NCI-H524 treated with DMSO at 0.1 percent for 48 hours (cell line): ENCODE measurements at places on chromosomes 4 and X.

GRCh38 chrX:132071254-132071653 lies 48.2 kb downstream of the STK26 start:
- no peak for DNase-seq

- DNase-seq, result peak; percentile 90
Observed at GRCh38 chr4:120659616-120660170, 262.8 kb downstream of the PRDM5 start.

- DNase-seq, result no peak
Observed at GRCh38 chr4:100948911-100949310, 398.4 kb downstream of the PPP3CA start.

DNA sequence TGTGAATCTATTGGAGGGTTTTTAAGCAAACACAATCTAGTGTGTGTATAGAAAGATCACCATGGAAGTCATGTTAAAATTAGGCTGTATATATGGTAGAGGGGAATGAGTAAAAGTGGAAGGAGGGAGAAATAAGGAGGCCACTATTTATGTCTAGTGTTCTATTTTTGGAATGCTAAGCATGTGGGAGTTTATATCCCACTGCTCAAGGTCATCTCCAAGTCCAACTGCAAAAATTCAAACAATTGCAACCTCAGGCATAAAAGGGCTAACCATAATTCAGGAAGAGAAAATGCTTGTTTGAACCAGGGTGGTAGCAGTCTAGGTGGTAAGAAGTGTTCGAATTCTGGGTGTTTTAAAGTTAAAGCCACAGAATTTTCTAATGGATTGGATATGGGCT lies 39.2 kb downstream of the SERPINA7 start:
- DNase-seq, result no peak

- no peak for DNase-seq
Observed at GRCh38 chr4:39825090-39825489, 127.2 kb downstream of the UBE2K start.

- no peak for DNase-seq
Observed at GRCh38 chr4:16438986-16439385, 212.7 kb upstream of the TAPT1 start.

GRCh38 chr4:33187035-33187434 lies 2466.9 kb downstream of the PCDH7 start:
- DNase-seq, result no peak

- DNase-seq, result no peak
Observed at GRCh38 chr4:105474099-105474518, 247 bp upstream of the PPA2 start.

DNA sequence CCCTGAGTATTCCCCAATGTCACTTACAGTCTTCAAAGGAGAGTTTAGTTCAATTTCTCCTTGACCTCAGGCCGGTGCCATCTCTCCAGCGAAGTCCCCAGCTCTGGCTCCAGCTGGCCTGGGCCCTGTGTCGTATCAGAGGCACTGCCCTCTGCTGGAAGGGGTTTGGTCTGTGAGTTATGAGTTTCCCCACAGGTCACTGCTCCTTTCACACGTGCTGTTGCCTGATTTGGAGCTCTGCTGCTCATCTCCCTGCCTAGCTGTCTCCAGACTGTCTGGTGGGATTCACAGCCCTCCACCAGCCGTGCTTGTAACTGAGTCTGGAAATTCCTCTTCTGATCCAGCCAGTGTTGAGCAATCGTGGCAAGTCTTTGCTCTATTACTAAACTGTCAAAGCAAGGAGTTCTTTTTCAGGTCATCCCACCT lies at the start of gene RAP2C:
Gene RAP2C (minus strand): TSS at position 105 of the 426 bp plus-strand sequence. CDS start 2,179 bp downstream, outside the sequence.
- DNase-seq, result peak; percentile 18

GRCh38 chrX:3598709-3599108 lies 114.7 kb downstream of the PRKX start:
- DNase-seq, result no peak

DNA sequence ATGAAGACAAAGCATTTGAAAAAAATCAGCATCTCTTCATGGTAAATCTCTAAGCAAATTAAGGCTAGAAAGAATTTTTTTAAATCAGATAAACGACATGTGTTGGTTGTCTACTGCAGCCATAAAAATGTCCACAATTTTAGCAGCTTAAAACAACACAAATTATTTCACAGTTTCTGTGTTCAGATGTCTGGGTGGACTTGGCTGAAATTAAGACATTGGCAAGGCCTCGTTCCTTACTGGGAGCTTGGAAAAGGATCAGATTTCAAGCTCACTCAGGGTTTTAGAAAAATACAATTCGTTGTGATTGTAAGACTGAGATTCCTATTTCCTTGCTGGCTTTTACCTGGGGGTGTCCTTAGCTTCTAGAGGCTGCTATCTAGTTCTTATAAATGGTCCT lies 1470.6 kb downstream of the PCDH19 start:
- DNase-seq, result no peak

DNA sequence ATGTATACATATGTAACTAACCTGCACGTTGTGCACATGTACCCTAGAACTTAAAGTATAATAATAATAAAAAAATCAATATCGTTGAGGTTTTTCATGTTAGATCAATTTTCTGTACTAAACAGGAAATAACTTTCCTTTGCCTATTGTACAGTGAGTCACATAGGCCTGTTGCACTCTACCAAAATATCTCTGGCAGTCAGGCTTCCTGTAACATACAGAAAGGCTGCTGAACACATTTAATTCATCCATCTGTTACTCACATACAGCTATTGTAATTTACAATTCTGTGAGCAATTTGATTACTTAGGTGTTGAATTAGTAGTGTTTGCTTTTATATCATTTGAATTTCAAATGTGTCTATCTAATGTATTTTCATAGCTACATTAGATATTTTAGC lies 427.8 kb downstream of the TMA16 start:
- DNase-seq, result no peak

- DNase-seq, result no peak
Observed at GRCh38 chr4:174423257-174423944, 98.9 kb downstream of the HPGD start.

DNA sequence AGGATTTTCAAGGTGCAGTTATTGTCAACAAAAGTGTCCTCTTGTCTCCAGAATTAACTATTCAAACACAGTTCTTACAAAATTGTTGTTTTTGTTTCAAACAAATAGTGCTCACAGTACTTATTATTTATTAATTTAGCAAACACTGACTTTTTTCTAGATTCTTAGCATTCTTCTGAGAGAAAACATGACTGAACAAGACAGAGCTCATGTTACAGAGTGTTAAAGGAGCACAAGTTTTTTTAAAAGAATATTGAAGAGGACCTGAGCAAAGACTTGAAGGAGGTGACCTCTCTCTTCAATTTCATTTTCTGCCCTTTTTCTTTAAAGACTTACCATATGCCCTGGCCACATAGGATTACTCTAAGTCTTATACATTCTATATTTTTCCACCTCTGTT lies 2220.3 kb upstream of the AGA start:
- no peak for DNase-seq

DNA sequence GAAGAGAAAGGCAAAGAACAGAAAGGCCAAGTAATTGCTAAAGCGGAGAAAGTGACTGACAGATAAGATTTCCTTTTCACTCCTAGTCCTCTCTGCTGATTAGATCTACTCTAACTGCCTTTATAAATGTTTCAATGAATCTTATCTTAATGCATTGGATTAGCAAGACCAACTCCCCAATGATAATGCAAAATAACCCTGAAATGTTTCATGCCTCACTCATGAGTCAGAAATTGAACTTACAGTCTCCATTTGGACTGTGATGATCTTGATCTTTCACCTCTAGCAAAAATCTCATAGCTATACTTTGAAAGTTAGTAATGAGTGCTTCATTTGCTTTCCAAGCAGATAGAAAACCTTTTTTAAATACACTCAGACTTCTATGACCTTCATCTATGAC lies 26.5 kb downstream of the SLC10A7 start:
- no peak for DNase-seq

DNA sequence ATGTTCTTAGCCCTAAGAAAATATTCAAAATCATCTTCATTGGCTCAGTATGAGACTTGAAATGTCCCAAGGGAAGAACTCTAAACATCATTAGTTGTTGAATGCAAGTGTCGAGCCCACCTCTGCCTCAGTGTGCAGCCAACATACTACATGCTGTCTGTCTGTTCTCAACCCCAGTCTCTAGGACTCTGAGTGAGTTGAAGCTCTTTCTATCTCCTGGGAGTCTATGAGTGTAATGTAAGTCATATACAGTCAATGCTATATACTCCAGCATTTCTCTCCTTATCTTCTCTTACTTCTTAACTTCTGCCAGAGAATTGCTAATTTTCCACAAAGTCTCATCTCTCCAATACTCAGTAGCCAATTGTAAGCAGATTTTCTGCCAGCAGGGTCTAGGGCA lies 61.3 kb downstream of the SPATA18 start:
- DNase-seq, result no peak

- no peak for DNase-seq
Observed at GRCh38 chr4:80171656-80172055, 25.6 kb upstream of the PRDM8 start.

DNA sequence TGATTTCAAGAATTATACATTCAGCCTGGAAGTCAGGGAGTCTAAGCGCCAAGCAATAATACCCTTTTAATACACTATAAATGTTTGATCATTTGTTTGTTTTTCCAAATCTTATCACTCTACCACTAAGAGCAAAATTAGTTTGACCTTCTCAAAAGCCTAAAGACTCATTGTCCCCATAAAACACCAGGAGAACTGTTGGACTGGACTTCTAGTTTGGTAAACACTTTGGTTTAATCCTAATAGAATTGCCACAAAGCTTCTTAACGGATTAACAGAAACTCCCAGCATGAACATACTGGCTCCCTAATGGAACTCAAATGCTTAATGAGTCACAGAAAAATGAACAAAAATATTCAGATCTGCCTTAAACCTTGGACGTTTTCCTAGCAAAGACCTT lies 34.9 kb downstream of the SYTL5 start:
- peak; percentile 36 for DNase-seq

- no peak for DNase-seq
Observed at GRCh38 chrX:23662853-23663252, 4.4 kb upstream of the PRDX4 start.

DNA sequence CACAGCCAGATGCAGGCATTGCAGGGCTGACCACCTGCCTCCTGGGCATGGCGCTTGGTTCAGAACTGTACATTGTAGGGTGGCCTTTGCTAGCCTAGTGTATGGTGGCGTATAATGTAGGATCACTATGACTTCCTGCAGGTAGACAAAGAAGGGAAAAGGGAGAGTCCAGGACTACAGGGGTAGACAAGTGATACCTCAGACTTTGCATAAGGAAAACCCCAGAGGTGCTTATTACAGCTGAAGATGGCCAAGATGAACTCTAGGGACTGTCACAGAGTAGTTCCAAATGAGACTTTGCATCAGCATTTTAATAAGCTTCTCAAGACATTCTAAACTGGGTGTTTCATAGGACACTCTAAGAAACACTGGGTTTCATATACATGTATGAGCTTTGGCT lies 116.4 kb upstream of the PUDP start:
- no peak for DNase-seq

GRCh38 chr4:115515366-115515765 lies 401.9 kb upstream of the NDST4 start:
- no peak for DNase-seq

- no peak for DNase-seq
Observed at GRCh38 chr4:6126971-6127745, 73.2 kb downstream of the JAKMIP1 start.
